ENCODE measurements at places on chromosomes 2 and 18. TPM values are rescaled to one million over a fixed set of nuclear protein-coding genes. Genes with fewer than 3 reads are reported as not detected.
A peak's percentile ranks its signal among the peaks of the same experiment; 100 is the strongest.

DNA sequence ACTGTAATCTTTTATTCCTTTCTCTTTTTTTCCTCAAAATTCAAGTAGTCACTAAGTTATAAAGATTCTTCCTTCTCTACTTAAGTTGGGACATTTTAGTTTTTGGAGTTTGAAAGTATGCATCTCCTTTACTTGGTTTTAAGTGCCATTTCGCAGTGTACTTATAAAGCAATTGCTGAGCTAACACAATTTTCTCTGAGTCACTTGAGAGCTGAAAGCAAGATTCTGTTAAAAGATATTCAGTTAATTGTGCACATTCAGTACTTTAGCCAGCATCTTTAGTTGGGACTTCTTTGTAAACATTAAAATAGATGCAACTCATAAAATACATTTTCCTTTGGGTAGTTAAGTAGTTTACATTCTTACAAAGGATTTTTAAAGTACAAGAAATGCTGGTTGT, 136.0 kb downstream of the GFPT1 start:
- no peaks in the 10 kb centered on the region for H3K4me1 ChIP-seq
- no peaks in the 10 kb centered on the region for H3K27me3 ChIP-seq
- no peak for DNase-seq
- H3K36me3 ChIP-seq, result peaks cover under 1% of the 10 kb centered on the region
- H3K27ac ChIP-seq, result no peak overlapping the region

DNA sequence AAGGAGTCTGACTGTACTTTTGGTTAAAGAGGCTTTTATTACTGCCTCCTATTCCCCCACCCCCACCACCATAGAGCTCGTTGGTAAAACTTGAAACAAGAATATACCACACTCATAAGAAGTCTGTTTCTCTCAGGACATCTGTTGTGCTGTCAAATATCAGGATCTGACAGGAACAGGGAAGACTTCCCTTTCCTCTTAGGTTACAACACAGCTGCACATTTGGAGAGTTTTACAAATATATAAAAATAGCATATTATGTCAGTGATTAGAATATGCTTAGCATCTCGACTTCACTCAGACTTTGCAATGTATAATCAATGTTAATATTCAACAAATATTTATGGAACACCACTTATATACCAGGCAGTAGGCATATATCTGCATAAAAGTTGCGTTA, 439.6 kb upstream of the REG3G start:
- no peaks in the 10 kb centered on the region for H3K27me3 ChIP-seq
- H3K27ac ChIP-seq, result no peak overlapping the region
- no peak for DNase-seq
- H3K4me3 ChIP-seq, result no peak overlapping the region
- no peaks in the 10 kb centered on the region for H3K4me1 ChIP-seq

- H3K27me3 ChIP-seq, result no peaks in the 10 kb centered on the region
- no peak for DNase-seq
- H3K4me1 ChIP-seq, result no peaks in the 10 kb centered on the region
- H3K4me3 ChIP-seq, result no peak overlapping the region
- no peaks in the 10 kb centered on the region for H3K36me3 ChIP-seq
These were observed 27.8 kb upstream of the SLC9A2 start for GRCh38 chr2:102591491-102592045.

DNA sequence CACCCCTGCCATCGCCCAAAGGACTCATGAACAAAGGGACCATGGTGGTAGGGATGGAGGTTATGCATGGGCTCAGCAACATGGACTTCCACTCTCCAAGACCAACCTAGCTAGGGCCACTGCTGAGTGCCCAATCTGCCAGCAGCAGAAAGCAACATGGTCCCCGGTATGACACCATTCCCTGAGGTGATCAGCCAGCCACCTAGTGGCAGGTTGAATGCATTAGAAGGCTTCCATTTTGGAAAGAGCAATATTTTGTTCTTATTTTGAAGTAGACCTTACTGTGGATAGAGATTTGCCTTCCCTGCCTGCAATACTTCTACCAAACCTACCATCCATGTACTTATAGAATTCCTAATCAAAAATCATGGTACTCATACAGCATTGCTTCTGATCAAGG, 99.8 kb downstream of the METTL4 start:
- no peak overlapping the region for H3K27ac ChIP-seq
- no peaks in the 10 kb centered on the region for H3K4me1 ChIP-seq
- DNase-seq, result no peak
- H3K36me3 ChIP-seq, result no peaks in the 10 kb centered on the region

- H3K27ac ChIP-seq, result no peak overlapping the region
- no peak overlapping the region for H3K4me3 ChIP-seq
- DNase-seq, result no peak
These were observed 7.0 kb downstream of the FAM228A start for GRCh38 chr2:24181849-24182248.

DNA sequence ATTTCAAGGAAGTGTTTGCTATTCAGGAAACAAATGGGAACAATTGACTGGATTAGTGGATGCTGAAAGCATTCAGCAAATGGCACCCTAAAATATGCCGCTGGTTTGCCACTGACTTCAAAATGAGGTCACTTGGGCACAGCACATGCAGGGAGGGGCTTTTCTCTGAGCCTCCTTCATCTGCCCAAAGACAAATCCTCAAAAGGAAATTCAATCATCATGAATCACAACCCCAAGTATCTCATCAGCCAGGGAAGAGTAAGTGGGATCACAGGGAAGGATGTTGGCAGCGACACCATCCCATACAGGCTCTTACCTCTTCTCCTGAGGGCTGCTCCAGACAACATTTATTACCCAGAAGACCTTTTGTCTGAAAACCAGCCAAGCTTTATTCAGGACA, 14.4 kb upstream of the SP140L start:
- peaks cover 3% of the 10 kb centered on the region for H3K4me1 ChIP-seq
- no peak for DNase-seq
- H3K27ac ChIP-seq, result no peak overlapping the region
- H3K36me3 ChIP-seq, result no peaks in the 10 kb centered on the region

DNA sequence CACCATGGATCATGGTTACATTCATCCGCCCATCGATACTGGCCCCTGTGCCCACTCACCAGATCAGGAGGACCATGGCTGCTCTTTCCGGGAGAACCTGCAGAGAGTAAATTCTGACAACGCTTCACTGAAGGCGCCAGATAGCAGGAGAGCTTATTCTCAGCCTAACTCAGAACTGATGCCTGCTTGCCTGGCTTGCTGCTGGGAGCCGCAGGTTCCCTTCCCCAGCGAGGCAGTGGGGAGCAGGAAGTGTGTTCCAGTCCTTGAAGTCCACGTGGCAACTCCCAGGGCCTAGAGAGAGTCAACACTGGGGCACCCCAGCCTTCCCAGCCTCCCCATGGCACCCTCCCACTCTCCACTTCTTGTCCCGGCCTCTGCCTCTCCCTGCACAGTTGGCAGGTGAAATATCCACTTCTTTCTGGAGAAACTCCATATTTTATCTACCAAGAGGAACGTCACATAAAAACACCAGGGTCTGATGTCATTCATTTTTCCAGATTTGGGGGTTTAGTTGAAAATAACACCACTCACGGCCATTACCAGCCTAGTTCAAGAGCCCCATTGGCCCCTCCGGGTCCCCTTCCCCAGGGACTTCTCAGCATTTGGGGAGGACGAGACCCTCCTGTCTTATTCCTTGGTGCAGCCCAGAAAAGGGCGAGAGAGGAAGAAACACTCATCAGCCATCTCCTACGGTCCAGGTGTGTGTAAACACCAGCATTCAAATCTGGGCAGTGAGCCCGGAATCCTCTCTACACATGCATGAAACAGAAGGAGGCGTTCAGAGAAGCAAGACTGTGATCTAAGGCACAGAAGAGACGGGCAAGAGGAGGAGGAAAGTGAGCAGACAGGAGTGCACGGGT, 3.5 kb upstream of the TUBB6 start:
- H3K36me3 ChIP-seq, result no peaks in the 10 kb centered on the region
- H3K4me1 ChIP-seq, result peaks cover 16% of the 10 kb centered on the region
- H3K4me3 ChIP-seq, result no peak overlapping the region
- H3K27me3 ChIP-seq, result no peaks in the 10 kb centered on the region
- DNase-seq, result peak; percentile 61

DNA sequence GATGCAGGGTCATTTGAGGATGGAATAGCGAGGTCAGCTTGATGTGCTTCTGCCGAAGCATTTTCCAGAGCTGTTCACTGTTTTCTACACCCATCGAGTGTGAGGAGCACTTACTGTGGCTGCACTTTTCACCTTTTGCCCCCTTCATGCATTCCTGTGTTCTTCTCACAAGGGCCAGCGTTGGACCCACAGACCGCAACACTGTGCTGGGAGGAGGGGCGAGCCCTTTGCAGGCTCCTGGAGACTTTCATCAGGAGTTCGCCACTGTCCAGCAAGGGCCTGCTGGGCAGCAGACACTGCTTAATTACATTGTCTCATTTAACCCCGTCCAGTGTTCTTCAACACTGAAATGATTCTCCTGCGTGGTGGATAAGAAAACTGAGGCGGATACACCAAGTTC, 29.9 kb downstream of the CYP26B1 start:
- H3K36me3 ChIP-seq, result no peaks in the 10 kb centered on the region
- no peak overlapping the region for H3K4me3 ChIP-seq
- H3K27ac ChIP-seq, result no peak overlapping the region
- peaks cover 10% of the 10 kb centered on the region for H3K4me1 ChIP-seq

DNA sequence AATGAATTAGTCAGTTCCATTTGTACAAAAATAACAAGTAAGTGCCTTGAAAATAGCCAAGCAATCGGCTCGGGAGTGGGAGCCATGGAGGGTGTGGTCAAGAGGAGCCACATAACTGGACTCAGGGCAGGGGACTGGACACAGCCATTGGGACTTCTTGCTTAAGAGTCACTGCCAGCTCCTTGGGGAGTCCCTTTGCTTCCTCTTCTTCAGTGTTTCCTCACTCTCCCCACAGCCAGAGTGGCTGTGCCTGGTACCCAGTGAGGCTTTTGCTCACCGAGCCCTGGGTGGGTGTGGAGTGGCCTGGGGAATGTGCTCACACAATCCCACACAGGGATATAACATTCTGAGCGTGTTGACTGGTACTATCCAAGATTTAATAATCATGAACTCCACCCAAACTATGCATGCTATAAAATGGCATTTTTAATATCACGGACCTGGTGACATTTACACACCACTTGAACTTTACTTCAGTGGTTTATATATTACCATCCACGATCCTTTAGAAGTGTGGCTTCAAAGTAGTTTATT, 94.6 kb downstream of the PTGR3 start:
- no peak overlapping the region for H3K4me3 ChIP-seq
- DNase-seq, result no peak
- no peaks in the 10 kb centered on the region for H3K4me1 ChIP-seq
- H3K36me3 ChIP-seq, result no peaks in the 10 kb centered on the region
- no peak overlapping the region for H3K27ac ChIP-seq

DNA sequence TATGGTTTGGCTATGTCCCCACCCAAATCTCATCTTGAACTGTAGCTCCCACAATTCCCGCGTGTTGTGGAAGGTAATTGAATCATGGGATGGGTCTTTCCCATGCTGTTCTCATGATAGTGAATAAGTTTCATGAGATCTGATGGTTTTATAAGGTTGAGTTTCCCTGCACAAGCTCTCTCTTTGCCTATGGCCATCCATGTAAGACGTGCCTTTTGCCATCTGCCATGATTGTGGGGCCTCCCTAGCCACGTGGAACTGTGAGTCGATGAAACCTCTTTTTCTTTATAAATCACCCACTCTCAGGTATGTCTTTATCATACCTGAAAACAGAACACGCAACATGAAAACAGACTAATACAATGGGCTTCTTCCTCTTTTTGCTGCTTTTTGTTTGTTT, 11.2 kb upstream of the C1D start:
- H3K4me3 ChIP-seq, result no peak overlapping the region
- H3K4me1 ChIP-seq, result no peaks in the 10 kb centered on the region
- no peaks in the 10 kb centered on the region for H3K27me3 ChIP-seq
- no peak overlapping the region for H3K27ac ChIP-seq

GRCh38 chr2:158412206-158412605, 44.3 kb downstream of the CCDC148 start:
- H3K27ac ChIP-seq, result no peak overlapping the region
- no peaks in the 10 kb centered on the region for H3K4me1 ChIP-seq
- H3K4me3 ChIP-seq, result no peak overlapping the region
- H3K27me3 ChIP-seq, result no peaks in the 10 kb centered on the region
- no peaks in the 10 kb centered on the region for H3K36me3 ChIP-seq
- DNase-seq, result no peak

DNA sequence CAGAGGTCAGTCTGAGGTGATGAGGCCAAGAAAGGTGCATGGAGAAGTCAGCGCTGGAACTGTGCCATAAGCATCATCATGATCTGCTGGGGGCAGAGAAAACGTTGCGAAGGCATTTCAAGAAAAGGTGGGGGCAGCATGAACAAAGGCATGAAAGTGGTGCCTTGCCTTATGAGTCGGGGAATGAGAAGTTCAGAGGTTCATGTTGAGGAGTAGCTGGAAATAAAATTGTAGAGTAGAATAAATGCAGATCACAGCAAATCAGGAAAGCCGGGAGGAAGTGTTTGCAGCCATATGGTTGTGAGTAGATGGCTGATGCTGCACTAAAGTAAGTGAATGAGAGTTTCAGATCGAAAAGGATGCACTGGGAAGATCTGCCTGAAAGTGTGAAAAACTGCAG, 72.1 kb upstream of the ARL5A start:
- no peaks in the 10 kb centered on the region for H3K27me3 ChIP-seq
- no peak overlapping the region for H3K27ac ChIP-seq
- H3K4me3 ChIP-seq, result no peak overlapping the region
- no peaks in the 10 kb centered on the region for H3K36me3 ChIP-seq

DNA sequence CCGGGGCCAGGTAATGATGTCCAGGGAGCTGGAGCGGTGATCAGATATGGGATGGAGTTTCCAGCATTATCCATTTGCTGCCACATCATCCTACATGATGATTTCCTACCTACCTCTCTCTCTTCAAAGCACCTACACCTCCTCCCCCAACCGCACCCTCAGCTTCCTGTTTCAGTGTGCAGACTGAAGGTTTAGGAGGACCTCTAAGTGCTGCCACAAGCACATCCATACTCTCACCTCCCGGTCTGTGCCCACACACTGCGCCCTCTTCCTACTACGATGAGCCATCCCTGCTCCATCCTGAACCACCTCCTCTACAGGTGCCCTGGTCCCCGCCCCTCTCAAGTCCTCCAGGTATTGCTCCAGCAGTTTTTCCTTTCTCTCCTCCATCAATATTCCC, 123.7 kb downstream of the ALPK2 start:
- no peak overlapping the region for H3K4me3 ChIP-seq
- no peak overlapping the region for H3K27ac ChIP-seq
- no peaks in the 10 kb centered on the region for H3K27me3 ChIP-seq

Gene IL36A
- total RNA-seq, result not detected

DNA sequence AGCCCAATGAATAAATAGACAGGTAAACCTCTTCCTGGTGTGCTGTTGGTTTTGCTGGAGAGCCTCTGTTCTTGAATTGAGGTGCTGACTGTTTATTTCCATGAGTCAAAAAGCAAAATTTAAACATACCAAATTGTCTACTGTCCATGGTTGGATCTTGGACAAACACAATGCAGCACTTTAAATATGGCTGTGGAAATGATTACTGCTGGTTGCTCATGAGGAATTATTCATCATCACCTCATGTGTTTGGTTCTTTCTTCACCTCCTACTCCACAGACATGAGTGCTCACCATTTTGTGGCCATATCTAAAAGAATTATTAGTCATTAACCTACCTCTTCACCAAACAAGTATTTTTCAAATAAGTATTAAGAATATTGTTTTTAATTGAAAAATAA, 85.3 kb upstream of the GALNT5 start:
- H3K4me3 ChIP-seq, result no peak overlapping the region
- no peaks in the 10 kb centered on the region for H3K36me3 ChIP-seq
- DNase-seq, result no peak
- no peaks in the 10 kb centered on the region for H3K4me1 ChIP-seq

GRCh38 chr2:45329045-45329677, 281.9 kb downstream of the SRBD1 start:
- peaks cover 10% of the 10 kb centered on the region for H3K4me1 ChIP-seq
- no peak overlapping the region for H3K4me3 ChIP-seq
- DNase-seq, result no peak

Gene IL18R1
- total RNA-seq, result 27.5 TPM
